Brain microvascular endothelial cell (primary cell): ENCODE measurements at places on chromosomes 2 and 18.
A peak's percentile ranks its signal among the peaks of the same experiment; 100 is the strongest.

DNA sequence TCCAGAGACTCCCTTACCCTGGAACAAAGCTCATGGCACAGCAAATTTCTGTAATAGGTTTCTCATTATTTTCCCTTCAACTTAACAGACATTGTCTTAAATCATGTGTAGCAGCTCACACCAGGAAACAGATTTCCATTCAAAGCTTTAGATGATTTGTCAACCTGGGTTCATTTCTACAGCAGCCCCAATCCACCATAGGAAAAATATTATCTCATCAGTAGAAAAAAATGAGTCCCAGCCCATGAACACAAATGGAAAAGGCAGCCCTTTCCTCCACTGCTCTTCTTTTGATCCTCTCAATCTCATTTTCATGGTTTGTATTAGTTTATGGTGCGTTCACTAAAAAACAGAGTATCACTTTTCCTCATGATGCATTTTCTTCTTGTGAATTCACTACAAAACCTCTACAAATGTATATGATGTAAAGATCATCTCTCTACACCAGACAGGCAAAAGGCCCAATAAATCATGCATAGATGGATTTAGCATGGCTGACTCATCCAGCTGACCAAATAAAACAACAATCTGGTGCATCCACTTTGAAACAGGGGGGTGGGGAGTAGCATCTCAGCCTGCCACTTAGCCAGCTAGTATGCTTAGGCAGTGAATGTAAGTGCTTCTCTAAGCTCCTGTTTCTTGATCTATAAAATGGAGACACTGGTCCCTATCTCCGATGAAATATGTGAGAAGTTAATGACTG is 78.6 kb downstream of the SATB2 start:
- DNase-seq: peak; percentile 80

- no peak for DNase-seq
Measured at GRCh38 chr2:219515874-219516629, 1.8 kb downstream of the ASIC4 start.

- DNase-seq: no peak
Measured at GRCh38 chr2:11290211-11290610, 54.2 kb downstream of the ROCK2 start.

DNA sequence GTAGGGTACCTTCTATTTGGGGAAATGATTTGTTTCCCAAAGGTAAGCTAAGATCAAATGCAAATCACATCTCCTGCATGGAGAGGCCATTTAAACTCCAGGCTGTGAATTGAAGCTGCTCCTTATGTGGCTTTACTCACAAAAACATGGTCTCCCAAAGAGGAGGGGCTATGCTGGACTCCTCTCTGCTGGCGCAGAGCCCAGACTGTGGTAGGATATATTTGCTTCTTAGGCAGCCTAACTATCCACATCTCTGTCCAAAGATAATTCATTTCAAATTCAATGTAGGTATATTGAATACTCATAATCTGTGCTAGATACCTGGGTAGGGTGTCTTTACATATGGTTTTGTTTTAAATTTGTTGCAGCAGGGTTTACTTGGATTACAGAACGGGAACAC is 358.5 kb downstream of the ALK start:
- DNase-seq: no peak

GRCh38 chr2:111954602-111955332 is 56.4 kb downstream of the MERTK start:
- no peak for DNase-seq

- no peak for DNase-seq
Measured at GRCh38 chr2:119250718-119251290, 27.2 kb downstream of the STEAP3 start.

GRCh38 chr18:66209656-66210055 is 394.2 kb downstream of the CDH19 start:
- no peak for DNase-seq

DNA sequence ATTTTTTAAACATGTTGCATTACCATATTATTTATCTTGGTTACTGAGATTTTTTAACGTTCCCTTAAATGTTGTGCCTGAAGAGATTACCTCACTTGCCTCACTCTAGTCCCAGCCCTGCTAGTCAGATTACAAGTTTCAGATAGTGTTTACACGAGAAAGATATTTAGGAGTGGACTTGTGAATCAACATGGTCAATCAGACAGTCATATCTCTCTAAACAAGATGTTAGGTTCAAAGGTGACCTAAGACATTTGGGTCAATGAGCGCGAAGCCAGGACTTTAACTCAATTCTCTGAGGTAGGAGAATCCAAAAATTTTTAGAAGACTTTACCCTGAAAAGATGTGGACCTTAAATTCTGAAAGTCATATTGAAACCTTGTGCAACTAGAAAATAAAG is 14.8 kb upstream of the CALCRL start:
- DNase-seq: no peak

- DNase-seq: no peak
Measured at GRCh38 chr2:104975851-104976250, 62.0 kb upstream of the MRPS9 start.

DNA sequence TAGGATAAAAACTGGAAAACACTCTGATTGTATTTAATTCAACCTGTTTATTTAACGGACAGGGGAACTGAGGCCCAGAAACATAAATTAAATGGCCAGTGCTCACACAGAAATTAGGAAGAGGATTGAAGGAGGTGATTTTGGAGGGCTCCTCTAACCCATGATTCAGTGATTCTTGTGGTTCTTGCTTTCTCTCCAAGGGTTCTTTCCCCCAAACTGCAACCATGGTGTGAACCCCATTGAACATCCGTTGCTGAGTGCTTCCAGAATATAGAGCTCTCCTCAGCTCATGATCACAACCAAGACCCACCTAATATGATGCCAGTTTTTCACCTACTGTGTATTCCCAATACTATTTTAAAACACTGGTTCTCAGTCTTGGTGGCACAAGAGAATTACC is 41.4 kb downstream of the BMP10 start:
- DNase-seq: no peak

GRCh38 chr2:112938904-112939303 is 27.9 kb downstream of the IL37 start:
- peak; percentile 63 for DNase-seq
